Daoy (cell line): ENCODE measurements at places on chromosomes 2 and 18. TPM values are rescaled to one million over a fixed set of nuclear protein-coding genes. Genes with fewer than 3 reads are reported as not detected.

DNA sequence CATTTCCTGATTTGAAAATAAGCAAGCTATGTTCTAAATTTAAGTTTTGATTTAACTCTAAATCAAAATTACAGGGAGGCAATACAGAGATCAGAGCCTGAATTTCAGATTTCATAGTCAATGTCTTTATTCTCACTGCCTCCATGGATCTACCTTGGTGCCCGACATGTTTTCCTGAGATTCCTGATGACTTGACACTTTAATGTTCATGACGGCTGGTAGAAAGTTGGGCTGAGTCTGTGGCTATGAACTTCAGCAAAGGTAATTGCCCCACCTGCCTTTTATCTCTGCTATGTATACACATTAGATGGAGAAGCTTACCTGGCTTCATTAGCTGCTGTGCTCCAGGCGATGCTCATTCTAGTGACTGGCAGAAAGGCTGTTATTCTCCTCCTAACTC is 1390.5 kb upstream of the CELF4 start:
- no peak for DNase-seq

GRCh38 chr2:153823880-153824279 is 47.8 kb upstream of the GALNT13 start:
- DNase-seq: no peak

- no peak for DNase-seq
Observed at GRCh38 chr18:74142252-74142651, 5.4 kb downstream of the FBXO15 start.

GRCh38 chr18:32884543-32884942 is 111.7 kb upstream of the KLHL14 start:
- no peak for DNase-seq

GRCh38 chr2:197606180-197606579 is 69.2 kb downstream of the RFTN2 start:
- DNase-seq: no peak

DNA sequence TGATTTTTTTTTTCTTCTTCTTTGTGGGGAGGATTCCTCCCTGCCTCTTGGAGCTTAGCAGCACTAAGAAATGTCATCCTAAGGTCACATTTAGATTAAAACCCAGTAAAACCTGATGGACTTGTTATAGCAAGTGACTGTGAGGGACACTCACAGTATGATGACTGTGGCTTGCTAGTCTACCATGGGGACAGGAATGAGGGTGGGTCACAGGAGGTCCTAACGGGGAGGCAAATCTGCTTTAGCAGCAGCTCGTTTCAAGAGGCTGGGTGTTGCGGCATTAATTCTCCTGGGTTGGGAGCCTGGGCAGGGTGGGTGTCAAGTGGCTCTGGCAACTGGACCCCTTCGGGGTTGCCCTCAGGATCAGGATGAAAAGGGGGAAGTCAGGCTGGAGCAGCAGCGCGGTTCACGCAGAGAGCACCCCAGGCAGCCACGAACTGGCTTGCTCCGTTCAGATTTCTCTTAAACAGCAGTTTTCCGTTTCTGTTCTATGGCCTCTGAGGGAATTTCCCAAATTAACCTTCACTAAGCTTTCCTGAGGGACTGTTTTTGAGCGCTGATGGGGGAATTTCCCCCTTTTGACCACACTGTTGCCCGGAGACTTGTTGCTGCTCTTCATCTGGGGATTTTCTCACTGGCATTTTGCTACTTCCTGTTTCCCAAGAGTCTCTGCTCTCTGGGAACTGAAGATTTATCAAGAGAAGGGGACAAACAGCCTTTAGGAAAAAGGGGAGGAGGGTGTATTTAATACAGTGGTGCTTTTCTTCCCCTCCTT is 59.8 kb upstream of the PELI1 start:
- peak; percentile 73 for DNase-seq

- peak; percentile 63 for DNase-seq
Observed at GRCh38 chr2:174546519-174547506, 50.8 kb downstream of the WIPF1 start.

The SH3BP4 gene
- 72.1 and 98.8 TPM in 2 replicates for total RNA-seq
